ENCODE measurements at places on chromosomes 4 and X. TPM values are rescaled to one million over a fixed set of nuclear protein-coding genes. Genes with fewer than 3 reads are reported as not detected.
A peak's percentile ranks its signal among the peaks of the same experiment; 100 is the strongest.

THAP9 gene
- 8.9 TPM for total RNA-seq

GLUD2 gene
- total RNA-seq: 0.35 TPM

DNA sequence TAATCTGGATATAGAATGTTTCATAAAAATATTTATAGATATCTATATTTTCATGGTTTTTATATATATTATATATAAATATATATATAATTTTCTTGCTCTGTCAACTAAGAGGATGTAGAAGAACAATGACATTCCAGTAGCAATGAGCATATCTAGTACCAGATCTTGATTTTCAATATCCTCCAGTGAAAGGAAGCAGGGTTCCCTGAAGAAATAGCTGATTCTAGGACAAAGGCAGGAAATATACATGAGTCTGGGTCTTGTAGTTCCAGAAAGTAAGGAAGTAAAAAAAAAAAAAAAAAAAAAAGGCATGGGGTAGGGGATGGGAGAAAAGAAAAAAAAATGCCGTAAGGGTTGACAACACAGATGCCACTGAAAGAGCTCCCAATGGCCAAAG is 241.4 kb downstream of the RASL11B start:
- DNase-seq: no peak

DNA sequence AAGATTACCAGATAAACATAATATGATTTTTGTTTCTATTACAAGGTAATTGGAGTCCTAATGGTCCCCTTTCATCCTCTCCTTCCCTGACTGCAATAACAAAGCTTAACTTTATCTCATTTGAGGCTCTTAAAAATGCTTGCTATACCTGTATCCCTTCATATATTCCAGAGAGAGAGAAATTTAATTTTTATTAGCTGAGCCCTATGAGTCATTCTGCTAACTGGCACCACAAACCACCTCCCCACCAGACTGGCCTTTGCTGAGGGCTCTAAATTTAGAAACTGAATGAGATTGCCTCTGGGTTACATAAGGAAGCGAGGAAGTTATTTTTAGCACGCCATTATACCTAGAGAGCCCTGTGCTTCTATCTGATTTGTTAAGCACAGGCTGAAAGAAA is 27.4 kb downstream of the CBLL2 start:
- peak; percentile 30 for DNase-seq

XAGE1A gene
- total RNA-seq: not detected

MND1 gene
- 33.6 TPM for total RNA-seq

VCX3B gene
- total RNA-seq: not detected

- DNase-seq: peak; percentile 40
Observed at GRCh38 chr4:41887821-41888686, 47.2 kb upstream of the TMEM33 start.

- no peak for DNase-seq
Observed at GRCh38 chrX:40755291-40756249, 20.2 kb upstream of the MED14 start.

DNA sequence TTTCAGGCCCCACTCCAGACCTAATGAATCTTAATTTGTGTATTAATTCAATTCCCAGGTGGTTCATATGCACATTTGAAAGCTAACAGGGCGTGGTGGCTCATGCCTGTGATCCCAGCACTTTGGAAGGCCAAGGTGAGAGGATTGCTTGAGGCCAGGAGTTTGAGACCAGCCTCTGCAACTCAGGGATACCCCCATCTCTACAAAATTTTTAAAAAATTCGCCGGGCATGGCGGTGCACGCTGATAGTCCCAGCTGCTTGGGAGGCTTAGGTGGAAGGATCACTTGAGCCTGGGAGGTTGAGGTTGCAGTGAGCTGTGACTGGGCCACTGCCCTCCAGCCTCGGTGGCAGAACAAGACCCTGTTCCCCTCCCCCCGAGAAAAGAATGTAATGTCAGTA is 31.2 kb downstream of the ADD1 start:
- no peak for DNase-seq
